Heart right ventricle (tissue), 16 donors: ENCODE measurements at places on chromosomes 13 and 19. TPM values are rescaled to one million over a fixed set of nuclear protein-coding genes. Genes with fewer than 3 reads are reported as not detected.
A peak's percentile ranks its signal among the peaks of the same experiment; 100 is the strongest.

DNA sequence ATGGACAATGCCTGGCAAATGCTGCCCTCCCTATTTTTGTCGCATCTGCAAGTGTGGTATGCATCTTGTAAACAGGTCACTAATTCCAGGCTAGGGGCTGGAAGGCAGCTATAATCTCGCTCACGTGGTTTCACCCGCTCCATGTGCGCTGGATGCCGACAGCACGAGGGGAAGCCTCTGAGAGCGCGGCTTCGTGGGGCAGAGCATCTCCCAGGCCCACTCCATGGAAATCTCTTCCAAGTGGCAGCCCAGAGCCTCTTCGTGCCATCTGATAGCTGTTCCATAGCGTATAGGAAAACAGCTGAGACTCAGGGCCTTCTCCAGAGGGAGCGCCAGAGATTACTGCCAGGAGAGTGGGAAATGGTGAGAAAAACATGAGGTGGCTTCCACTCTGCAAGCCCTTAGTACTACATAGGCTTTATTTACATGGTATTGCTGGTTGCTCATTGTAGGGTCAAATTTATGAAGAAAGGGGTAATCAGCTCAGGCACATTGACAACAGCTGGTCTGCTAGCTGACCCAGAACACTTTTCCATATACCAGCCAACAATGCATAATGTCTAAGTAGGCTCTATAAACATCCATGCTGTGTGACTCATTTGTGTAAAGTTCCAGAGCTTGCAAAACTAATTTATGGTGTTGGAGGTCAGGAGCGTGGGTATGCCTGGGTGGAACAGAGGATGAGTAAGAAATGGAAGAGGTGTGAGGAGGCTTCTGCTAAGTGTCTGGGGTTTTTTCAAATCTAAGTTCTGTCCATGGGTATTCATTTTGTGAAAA is 165.2 kb downstream of the SHISA2 start:
- no peak for DNase-seq

- DNase-seq, result no peak
These were observed 6.0 kb downstream of the UBL3 start for GRCh38 chr13:29844441-29844840.

DNA sequence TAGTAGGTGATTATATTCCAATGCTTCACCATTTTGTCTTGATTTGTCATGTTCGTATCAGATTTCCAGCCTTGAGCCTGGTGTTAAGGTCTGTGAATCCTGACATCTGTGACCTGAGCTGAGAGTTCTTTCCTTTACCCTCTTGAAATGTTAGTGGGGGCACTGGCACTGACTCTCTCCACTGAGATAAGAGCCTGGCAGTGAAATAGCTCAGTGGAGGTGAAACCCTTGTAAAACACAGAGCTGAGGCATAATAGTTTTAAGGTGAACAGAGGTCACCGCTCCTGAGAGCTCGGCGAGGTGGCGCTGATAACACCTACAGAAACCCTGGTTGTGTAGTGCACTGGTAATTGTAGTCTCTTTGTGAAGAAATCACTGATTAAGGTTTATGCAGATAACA is 748.2 kb downstream of the DIAPH3 start:
- DNase-seq, result no peak

DNA sequence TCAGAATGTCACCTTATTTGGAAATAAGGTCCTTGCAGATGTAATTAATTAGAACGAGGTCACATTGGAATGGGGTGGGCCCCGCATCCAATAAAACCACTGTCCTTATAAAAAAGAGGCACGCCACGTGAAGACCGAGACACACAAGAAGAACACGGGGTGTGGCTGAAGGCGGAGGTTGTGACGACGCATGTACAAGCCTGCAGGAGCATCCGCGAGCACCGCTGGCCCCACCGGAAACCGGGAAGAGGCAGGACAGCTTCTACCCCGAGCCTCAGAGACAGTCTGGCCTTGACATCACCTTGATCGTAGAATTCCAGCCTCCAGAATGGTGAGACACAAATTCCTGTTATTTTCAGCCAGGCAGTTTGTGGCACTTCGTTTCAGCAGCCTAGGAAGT is 177.9 kb downstream of the COL4A1 start:
- no peak for DNase-seq

GRCh38 chr19:56177564-56178243 is 1.9 kb downstream of the GALP start:
- DNase-seq, result no peak

- no peak for DNase-seq
These were observed 29.3 kb downstream of the ZNF566 start for GRCh38 chr19:36460046-36460445.

DNA sequence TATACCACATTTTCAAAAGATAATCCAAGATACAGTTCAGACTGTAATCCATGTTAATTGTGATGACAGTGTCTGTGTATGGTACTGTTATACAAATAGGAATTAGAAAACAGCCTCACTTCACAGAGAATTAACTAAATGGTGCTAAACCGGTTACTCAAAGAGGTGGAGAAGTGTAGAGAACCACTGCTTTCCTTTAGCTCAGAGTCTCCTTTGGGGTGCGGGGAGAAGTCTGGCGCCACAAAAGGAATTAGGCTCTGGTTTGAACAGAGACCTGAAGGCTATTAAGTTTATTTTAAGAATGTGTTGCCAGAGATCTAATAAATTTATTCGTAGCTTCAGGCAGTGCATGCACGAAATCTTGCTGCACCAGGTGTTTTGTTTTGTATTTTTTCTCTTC is 65.8 kb downstream of the FREM2 start:
- DNase-seq, result no peak

GRCh38 chr19:43765109-43765876 is 10.5 kb upstream of the SMG9 start:
- DNase-seq, result peak; percentile 32

GRCh38 chr13:92573467-92574057 is 653.0 kb upstream of the GPC6 start:
- no peak for DNase-seq

GRCh38 chr19:11064831-11065303 is 24.4 kb upstream of the LDLR start:
- no peak for DNase-seq

DNA sequence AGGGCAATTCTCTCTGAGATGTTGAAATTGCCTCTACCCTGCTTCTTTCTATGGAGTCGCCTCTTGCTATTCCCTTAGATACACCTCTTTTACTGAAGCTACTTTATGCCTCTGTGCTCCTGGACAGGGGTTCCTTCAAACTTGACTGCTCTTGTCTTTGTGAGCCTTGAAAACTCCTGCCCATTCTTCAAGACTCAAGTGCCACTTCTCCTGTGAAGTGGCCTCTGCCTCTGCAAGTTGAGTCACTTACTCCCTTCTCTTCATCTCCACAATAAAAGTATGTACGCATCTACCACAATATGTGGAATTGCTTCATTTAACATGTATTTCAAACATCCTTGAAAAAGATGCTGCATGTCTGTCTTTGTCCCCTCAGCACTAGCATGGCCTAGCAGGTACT is 66.0 kb upstream of the TPP2 start:
- DNase-seq, result no peak

GRCh38 chr13:83780227-83780626 is 102.0 kb downstream of the SLITRK1 start:
- no peak for DNase-seq

DNA sequence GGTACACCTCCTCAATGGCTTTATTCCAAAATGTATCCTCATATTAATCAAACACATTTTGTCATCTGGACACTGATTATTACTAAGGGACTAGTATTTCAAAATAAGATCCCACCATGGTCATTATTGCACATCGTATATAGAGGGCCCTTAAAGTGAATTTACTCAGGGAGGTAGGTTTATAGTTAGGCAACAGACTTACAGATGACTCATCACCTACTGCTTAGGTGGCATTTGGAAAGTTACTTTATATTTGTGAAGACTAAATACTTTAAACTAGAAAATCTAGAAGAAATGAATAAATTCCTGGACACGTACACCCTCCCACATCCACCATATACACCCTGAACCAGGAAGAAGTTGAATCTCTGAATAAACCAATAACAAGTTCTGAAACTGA is 353.0 kb downstream of the KCTD12 start:
- DNase-seq, result no peak

GRCh38 chr13:27662738-27663470 is 41.2 kb downstream of the POLR1D start:
- no peak for DNase-seq

- no peak for DNase-seq
These were observed 95.3 kb upstream of the TEX29 start for GRCh38 chr13:111225166-111225565.

- DNase-seq, result peak; percentile 60
These were observed 27.0 kb downstream of the NFIX start for GRCh38 chr19:13022111-13022858.

DNA sequence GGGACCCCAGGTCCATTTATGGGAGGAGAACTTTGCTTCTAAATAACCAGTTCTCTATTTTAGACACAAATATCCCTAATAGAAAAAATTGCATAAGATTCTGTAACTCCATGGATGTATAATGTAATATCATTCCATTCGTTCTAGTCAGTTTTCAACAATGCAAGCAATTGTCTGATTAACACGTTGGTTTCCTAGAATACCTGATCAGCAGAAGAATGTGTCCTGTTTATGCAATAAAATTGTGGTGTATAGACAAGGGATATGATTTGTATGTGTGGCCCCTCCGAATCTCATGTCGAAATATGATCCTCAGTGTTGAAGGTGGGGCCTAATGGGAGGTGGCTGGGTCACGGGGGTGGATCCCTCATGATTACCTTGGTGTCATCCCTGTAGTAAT is 62.1 kb downstream of the RUBCNL start:
- DNase-seq, result no peak

Gene VMAC
- total RNA-seq, result 1.3 TPM

Gene IGFL4
- not detected for total RNA-seq

Gene SPRED3
- 0.99 TPM for total RNA-seq

Gene ZIM2
- not detected for total RNA-seq

Gene DIAPH3
- 0.36 TPM for total RNA-seq

Gene SAMD1
- 35.0 TPM for total RNA-seq

Gene ZFR2
- not detected for total RNA-seq
